Right atrium auricular region (tissue), 2 donors: ENCODE measurements at places on chromosomes 3 and 15.

- DNase-seq, result no peak
These were observed 5.4 kb upstream of the RFX7 start for GRCh38 chr15:56249092-56249491.

GRCh38 chr3:108209579-108209978 lies 12.6 kb downstream of the IFT57 start:
- DNase-seq, result no peak

DNA sequence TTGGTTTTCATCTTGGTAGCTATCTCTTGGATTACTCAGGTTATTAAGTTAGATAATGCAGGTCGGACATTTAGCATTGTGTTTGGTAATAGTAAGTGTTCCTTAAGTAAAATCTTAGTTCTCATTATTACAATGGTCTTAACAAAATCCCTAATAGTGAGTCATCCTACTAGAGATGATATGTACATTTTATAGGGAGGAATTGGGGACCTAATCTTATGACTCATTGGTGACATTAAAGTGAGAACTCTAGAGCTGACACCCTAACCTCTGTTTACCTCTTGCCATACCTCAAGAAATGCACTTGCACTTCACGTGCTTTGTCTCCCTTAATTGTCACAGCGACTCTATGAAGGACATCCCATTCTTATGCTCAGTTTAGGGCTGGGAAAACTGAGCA lies 174.9 kb downstream of the CADPS start:
- DNase-seq, result no peak

DNA sequence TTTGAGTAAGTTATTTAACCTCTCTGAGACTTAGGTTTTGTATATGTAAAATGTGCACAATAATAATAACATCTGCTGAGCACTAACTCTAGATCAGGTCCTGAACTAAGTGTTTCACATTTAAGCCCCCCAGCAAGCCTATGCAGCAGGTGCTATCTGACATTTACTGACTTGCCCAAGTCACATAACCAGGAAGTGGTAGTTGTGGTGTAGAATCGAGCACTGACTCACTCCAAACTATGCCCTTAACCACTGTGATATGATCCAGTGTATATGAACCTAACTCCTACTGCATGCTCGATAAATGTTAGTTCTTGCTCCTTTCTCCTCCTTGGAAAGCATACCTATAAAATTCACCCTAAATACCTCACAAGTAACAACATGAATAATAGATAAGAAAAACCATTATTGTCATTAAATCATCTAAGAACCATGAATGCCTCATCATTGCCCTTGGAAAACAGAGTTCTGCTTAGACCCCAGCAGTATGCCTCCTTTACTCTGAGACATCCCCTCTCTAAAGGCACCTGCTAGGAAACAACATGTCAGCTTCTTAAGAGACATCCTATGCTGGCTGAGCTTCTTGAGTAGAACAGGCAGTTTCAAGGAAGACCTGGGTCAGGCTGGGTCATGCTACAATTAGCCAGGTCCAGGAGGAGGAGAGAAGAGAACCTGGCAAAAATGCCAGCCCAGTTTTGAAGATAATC lies 3.0 kb upstream of the SHC4 start:
- no peak for DNase-seq

DNA sequence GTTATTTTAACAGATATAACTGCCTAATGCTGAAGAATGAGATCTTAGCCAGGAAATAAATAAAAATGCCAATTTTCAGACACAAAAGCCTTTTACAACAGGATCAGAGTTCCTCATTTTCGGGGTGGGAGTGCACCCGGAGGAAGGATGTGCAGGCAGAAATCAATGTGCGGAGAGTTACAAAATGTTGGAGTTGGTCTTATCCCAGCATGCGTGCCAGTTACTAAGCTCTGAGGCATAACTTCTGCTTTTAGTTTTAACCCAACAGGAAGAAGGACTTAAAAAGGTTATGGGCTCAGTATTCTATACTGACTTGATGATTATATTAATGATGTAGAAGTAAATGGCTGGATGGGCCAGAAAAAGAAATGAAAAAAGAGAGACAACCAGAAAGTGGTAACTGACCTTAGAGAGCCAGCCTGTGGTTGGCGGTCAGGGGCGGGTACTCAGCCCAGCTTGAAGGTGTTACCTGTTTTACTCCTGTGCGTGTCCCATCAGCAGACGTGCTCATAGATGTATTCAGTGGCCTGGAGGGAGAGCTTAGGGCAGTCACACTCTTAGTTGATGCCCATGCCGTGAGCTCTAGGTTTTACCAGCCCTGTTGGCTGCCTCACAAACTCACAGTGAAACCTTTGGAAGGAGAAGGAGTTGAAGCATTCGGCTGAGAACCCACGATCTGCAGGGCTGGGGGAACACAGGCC lies 164.7 kb downstream of the SV2B start:
- no peak for DNase-seq

- DNase-seq, result no peak
These were observed 2.6 kb upstream of the FOXP1 start for GRCh38 chr3:71585887-71586809.

- DNase-seq, result no peak
These were observed 10.6 kb downstream of the PARP14 start for GRCh38 chr3:122691195-122691594.

DNA sequence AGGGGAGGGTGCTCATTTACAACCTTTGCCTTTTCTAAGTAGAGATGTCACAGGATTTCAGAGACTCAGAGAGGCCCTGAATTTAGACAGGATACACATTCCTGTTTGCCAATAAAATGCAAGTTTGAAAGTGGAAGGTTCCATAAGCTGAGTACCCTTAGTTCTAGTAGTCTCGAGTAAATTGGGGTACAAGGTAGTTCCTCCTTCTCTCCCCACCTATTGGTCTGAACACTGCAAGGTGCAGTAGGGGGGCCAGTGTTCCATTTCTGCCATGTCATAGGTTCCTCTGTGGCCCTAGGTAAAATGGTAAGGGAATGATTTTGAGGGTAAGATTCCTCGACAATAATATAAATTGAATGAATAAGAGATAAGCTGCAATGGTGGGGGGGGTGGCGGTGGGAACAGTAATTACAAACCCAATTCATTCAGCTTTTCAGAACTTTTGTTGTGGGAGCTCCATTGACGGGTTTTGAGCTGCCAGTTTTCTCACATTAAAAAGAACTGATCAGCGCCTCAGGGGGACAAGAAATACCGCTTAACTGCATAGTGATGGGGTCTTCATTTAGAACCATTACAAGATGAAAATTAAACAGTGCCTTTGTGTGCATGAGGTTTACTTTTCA lies 5.9 kb downstream of the SOX2 start:
- no peak for DNase-seq

DNA sequence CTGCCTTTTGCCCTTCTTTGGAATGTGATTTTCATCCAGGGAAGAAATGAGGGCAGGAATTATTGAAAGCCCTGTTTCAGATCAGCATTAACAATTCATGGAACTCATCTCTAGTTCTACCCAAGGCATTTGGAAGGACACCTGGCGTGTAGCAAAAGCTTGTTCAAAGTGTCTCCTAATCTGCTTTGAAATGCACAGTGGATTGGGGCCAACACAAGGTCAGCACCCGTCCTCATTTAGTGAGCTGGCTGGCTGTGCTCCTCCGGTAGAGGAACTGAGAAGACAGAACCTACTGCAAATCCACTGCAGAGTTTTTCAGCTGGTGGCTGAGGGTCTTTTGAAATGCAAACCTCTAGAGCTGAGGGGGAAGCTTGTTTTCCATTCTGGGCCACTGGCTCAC lies 141.6 kb upstream of the STT3B start:
- DNase-seq, result no peak

GRCh38 chr15:66946578-66947164 lies 118.7 kb upstream of the SMAD3 start:
- peak; percentile 81 for DNase-seq

GRCh38 chr3:149177122-149177521 lies 44.5 kb downstream of the CP start:
- no peak for DNase-seq

DNA sequence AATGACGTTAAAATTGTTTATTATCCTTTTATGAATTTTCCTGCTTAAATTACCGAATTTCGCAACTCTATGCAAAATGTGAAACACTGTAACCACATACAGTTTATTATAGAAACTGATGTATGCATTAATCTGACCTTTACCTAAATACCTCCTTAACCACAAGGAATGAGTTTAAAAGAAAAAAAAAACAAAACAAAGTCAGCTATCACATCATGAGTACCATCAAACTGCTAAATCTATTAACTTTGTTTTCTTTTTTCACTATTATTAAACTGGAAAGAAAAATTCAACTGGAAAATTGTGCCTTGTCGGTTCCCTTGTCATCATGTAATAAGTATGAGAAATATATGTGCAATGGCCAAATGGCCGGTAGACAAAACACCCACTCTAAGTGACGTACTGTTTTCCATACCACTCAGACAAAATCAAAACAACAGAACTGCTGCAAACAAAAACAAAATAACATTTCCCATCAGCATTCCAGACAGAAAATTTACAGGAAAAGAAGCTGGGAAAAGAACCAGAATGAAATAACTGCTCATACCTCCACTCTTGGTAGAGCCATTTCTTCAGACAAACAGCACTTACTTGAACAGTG lies 415.3 kb downstream of the FOXP1 start:
- DNase-seq, result no peak

DNA sequence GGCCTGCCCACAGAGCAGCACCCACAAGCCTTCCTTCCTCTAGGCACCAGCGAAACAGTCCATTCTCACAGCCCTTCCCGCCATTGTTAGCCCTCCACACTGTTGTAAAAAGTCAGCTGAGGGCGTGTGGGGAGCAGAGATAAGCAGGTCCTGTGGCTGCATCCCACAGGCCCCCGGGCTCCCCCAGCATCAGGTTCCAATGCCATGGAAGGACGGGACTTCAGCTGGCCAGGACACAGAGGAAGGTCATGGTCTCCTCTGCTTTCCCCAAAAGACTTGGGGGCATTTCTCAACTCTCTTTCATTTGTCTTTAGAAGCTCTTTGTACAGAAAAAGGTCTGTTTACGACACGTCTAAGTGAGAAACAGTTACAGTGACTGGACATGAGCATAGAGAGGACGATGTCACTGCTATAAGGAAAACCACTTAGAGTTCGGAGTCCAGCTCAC lies 85.2 kb upstream of the HERC1 start:
- no peak for DNase-seq

DNA sequence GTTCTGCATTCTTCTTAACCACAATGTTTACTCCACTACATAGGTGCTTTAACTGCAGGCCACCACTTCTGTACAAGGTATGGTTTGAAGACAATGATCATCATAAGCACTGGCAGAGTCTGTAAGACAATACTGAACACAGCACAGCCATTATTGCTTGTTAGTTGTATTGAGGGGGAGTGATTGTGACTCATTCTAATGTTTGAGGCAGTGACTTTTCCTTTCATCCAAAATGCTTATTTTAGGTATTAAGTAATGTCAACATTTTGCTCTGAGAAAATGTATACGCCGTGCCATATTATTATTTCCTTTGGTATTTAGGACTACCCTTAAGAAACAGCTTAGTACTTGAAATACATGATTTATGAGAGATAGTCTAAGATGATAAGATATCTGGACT lies 618.2 kb upstream of the ZNF717 start:
- DNase-seq, result no peak

- no peak for DNase-seq
These were observed 60.3 kb downstream of the TM4SF4 start for GRCh38 chr3:149534671-149535332.

GRCh38 chr15:38672814-38673670 lies 108.4 kb upstream of the RASGRP1 start:
- no peak for DNase-seq

DNA sequence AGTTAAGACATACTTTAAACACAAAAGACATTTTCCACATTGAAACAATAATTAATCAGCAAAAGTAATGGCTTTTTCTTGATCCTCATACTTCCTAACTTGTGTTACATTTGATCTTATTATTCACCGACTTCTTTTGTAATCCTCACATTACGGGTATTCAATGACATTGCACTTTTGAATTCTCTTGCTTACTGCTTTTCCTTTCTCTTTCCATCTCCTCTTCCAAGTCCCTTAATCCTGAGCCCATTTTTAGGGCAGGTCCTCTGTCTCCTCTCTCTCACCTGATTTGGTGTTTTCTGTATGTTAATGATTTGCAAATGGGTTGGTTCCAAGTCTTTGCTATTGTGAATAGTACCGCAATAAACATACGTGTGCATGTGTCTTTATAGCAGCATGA lies 48.5 kb upstream of the RAP2B start:
- DNase-seq, result no peak

GRCh38 chr15:96421178-96421601 lies 90.7 kb downstream of the NR2F2 start:
- DNase-seq, result no peak

DNA sequence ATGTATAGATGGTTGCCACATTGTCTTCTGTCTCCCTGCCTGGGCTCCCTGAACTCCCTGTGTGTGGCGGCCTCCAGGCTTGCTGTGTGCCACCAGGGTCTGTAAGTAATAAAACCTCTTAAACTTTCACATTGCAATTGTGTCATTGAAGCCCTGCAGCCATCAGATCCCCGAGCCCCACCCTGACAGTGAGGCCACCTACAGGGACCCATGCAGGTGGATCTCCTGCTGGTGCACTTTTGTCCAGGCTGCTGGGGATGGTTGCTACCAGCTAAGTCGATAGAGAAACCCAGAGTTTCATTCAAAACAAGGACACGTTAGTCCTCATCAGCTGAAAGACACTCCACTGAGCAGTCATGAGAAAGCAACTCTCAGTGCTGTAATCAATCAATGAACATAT lies 133.6 kb upstream of the PRICKLE2 start:
- DNase-seq, result no peak

- no peak for DNase-seq
These were observed 66.0 kb upstream of the CMSS1 start for GRCh38 chr3:99751649-99752048.

DNA sequence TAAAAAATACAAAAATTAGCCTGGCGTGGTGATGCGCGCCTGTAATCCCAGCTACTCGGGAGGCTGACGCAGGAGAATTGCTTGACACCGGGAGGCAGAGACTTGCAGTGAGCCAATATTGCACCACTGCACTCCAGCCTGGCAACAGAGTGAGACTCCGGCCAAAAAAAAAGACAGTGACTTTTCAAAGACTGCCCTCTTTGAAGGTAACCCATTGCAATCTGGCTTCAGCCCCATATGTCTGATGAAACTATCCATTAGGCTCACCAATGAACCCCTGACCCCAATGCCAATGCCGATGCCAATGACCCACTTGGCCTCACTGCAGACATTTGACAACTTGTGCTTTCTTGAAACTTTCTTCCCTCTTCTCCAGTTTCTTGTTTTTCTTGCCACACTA lies 54.3 kb downstream of the NCEH1 start:
- DNase-seq, result no peak
